ENCODE measurements at places on chromosomes 12 and 14. TPM values are rescaled to one million over a fixed set of nuclear protein-coding genes. Genes with fewer than 3 reads are reported as not detected.

- no peak for DNase-seq
Observed at GRCh38 chr12:44603701-44604100, 272.4 kb downstream of the NELL2 start.

The CLEC4A gene
- total RNA-seq, result not detected

- DNase-seq, result no peak
Observed at GRCh38 chr12:66092559-66093269, 37.8 kb downstream of the LLPH start.

The SLC38A2 gene
- total RNA-seq, result 165 TPM

The DIO2 gene
- total RNA-seq, result 7.2 TPM

DNA sequence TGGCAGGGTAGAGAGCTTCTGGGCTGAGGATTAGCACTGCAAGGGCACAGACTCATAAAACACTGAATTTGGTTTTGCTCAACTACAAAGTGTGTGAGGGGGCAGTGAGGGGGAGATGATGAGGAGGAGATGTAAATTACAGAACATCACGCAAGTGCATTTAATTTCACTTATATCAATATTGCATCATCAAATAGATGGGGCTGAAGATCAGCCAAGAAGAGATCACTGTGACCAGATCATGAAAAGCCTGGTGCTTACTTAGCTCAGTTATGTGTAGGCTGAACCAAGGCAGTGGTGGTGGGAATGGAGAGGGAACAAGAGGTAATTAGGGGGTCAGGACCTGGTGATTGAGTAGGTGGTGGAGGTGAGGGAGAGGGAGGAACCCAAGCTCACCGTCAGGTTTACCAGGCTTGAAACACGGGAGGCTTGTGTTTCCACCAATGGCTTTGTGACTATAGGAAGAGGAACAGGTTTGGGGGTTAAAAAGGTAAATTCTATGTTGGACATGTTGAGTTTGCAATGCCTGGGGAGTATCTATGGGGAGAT lies 11.3 kb downstream of the FOS start:
- no peak for DNase-seq

- no peak for DNase-seq
Observed at GRCh38 chr14:56815745-56816144, 5.5 kb upstream of the OTX2 start.

DNA sequence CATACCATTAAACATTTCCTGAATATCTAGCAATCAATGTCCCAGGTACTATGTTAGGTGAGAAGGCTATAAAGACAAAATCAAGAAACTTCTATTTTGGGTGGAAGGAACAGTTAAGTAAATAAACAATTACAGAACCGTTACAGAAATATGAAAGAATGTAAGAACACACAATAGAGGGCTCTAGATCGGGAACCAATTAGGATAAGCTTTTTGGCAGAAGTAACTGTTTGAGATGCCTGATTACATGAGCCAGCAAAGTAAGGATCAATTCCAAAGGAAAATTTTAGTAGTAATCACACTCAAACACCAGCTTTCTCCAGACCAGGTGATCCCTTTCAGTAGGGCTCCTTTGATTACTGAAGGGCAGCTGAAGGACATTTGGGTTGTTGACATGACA lies 33.9 kb downstream of the PPP1R12A start:
- DNase-seq, result no peak

The SLC35F4 gene
- total RNA-seq, result not detected

The ZNF385A gene
- 7.7 TPM for total RNA-seq

DNA sequence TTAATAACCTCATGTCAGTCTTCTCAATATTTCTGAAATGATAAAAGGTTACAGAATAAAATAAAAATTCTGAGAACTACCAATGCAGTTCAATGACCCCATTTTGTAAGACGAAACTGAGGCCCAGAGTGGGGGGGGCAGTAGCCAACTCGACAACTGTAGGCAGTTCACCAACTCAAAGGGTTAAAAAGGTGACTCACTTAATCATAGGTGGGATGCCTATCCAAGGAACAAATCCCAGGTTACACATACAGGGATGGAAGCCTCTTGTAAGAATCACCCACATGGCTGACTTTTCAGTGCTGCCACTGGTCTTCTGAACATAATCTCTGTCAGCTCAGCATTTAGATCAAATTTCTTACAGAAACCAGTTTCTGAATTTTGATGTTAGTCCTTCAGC lies 10.9 kb downstream of the PPM1H start:
- DNase-seq, result no peak

DNA sequence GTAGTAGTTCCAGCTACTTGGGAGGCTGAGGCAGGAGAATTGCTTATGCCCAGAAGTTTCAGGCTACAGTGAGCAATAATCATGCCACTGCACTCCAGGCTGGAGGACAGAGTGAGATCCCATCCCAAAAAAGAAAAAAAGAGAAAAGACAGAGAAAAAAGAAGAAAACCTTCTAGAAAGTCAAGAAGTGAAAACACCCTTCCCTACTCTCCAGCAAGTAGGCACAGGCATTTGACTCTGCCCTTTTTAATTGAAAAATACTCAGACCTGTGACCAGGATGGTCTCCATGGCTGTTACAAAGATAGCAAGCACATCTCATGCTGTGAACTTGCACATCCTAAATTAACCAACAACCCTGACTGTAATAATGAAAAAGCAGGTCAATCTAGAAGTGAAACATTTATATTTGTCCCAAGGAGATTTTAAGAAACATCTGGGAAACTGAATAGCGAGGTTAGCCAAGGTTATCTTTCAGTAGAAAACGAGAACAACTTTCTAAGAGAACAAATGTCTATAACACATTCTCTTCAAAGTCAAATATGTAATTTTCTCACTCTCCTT lies 2.0 kb downstream of the TMTC1 start:
- no peak for DNase-seq

All from left ventricle myocardium superior (tissue), 1 donor.